CD4-positive, alpha-beta T cell treated with Interleukin-2 at 100 ng/mL for 4 hours (primary cell): ENCODE measurements at places on chromosomes 12 and 14.

GRCh38 chr12:106145539-106146447 lies 7.0 kb upstream of the NUAK1 start:
- no peak for DNase-seq

- DNase-seq, result no peak
Observed at GRCh38 chr14:88660056-88660455, 97.2 kb downstream of the ZC3H14 start.

DNA sequence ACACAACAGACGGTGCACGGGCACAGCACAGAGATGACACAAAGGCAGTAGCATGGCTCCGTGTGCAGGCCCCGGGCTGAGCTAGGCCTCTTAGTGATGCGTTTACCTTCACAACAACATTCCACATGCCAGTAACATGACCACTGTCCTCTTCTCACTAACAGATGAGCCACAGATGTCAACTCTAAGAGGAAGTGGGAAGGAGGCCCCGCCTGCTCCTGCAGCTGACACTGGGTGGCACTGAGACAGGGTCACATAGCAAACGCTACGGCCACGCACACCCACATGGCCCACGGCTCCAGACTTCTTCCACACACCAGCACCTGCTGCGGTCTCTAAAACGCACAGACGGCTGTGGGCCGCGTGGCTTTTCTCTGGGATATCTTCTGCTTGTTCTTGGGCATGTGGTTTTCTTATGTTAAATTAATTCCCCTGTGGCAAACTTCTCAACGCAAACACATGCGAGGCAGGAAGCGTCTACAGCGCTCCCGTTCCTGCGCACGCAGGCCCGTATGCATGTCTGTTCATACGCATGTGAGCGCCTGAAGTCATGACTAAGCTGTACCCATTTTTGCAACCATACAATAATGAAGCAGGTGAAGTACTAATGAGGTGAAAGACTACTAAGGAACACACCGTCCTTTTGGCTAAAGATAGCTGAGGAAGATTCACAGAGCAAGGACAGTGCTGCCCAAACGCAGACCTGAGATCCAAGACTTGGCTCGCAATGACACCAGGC lies 26.8 kb downstream of the AMN start:
- DNase-seq, result no peak

GRCh38 chr14:89793367-89793716 lies 161.2 kb downstream of the EFCAB11 start:
- DNase-seq, result no peak

GRCh38 chr12:64714551-64714968 lies 44.6 kb downstream of the GNS start:
- DNase-seq, result peak; percentile 49

GRCh38 chr12:75209812-75210138 lies at the start of gene KCNC2:
Gene KCNC2, minus strand, starts transcription at chr12:75209839.
- DNase-seq, result no peak

DNA sequence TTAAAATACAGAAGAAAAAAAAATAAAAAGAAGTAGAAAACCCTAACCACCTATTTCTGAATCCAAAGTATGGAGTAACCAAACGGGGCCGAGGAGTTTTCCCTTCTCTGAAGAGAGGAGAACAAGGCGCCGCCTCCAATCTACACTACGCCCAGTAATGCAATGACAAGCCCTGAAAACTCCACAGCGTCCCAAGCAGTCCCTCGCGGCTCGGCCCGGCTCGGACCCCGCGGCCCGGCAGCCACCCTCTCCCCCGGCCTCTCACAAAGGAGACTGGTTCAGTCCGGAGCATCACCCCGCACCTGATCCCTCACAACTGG lies 371 bp downstream of the CHD8 start:
- no peak for DNase-seq

- DNase-seq, result no peak
Observed at GRCh38 chr14:104184911-104185499, 46.6 kb downstream of the KIF26A start.

DNA sequence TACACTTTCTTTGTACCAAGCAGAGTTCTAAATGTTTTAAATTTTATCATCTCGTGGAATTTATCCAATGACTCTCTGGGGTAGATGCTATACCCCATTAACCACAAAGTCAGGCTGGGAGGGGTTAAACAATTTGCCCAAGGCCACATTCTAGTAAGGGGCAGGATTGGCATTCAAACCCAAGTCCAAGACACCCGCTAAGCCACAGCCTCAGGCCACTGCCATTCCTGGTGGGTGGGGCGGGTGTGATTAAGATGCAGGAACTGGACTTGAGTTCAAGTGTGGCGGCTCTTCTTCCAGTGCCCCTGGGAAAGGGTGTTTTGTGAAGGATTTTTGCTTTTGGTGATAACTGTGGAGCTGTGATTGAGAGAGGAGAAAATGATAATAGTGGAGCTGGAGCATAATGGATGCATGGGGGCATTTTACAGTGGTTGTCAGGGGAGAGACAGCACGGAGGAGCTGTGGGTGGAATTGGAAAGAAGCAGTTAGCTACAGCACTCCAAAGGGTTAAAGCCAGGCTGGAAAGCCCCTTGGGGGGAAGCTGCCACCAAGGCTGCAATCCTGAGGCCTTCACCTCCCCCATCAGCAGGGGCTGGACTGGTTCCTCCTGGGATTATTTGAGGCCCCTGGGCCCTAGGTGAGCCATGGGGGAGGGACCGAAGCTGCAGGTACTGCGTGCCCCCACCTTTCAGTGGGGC lies 1.0 kb upstream of the VRTN start:
- DNase-seq, result no peak

- no peak for DNase-seq
Observed at GRCh38 chr12:69115951-69116350, 123.4 kb upstream of the CPSF6 start.

DNA sequence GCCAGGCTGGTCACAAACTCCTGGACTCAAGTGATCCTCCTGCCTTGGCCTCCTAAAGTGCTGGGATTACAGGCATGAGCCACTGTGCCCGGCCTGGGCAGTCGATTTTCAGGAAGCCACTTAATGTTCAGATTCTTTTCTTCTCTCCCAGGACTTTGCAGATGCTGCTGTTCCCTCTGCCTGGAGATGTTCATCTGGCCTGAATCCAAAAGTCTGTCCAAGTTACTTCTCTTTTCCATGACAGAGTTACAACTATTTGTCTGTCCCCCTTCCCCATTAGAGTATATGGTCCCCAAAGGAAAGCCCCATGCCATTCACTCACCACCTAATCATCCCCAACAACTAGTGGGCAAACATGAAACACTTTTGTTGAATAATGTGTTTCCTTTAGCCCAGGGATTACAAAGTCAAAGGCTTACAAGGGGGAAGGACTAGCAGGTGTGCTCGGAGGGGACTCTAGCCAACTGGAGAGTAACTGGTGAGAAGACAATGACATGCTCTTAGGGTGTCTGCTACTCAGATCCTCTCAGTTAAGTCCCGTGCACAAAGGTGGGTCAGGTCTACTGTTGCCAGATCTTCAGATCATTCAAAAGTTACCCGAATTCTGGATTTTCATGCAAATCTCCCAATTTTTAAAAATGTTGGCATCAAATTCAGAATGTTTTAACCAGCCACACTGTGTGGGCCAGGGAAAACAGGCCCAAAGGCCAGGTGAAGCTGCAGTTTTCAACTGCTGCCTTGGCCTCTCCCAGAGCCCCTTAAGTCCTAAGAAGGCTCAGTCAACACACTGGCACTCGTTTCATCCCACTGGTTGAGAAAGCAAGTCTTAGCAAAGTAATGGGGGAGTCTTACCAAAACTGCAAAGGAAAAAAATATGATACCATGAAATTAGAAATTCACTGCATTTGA lies 29.6 kb downstream of the NUDT4 start:
- no peak for DNase-seq

- DNase-seq, result peak; percentile 44
Observed at GRCh38 chr14:68368850-68369249, 424.0 kb downstream of the ZFP36L1 start.

GRCh38 chr12:88166179-88166578 lies 24.1 kb downstream of the TMTC3 start:
- no peak for DNase-seq

- no peak for DNase-seq
Observed at GRCh38 chr12:57441846-57442427, 7.4 kb downstream of the INHBC start.

DNA sequence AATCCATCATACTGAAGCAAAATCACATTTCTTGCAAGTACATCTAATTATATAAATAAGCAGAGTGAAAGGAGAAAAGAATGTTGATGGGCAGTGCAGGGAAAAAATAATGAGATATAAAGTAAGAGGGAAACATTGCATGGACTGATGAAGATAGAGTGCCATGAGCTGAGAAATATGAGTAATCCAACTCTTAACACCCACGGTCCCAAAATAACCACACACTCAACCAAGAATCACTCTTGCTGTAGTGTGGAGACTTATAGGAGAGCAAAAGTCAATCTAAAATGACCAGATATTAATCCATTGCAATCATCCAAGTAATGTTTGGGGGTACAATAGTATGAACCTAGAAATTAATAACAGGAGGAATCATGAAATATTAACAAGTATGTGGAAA lies 40.2 kb downstream of the MYF5 start:
- DNase-seq, result no peak

DNA sequence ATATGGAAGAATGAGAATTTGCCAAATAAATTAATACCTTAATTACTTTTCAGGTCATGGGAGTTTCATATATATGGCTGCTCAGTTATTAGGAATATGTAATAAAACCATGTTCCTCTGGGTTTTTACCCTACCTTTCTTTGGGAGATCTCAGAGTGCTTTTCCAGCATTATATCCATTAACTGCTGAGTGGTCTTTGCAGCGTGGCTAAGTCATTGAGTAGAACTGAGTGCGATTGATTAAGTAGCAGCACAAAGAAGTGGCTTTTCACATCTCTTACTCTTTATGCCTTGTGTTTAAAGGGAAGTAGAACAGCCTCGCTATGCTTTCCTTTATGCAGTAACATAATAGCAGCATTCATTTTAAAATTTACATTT lies 340.1 kb downstream of the SNAPC1 start:
- no peak for DNase-seq

- peak; percentile 51 for DNase-seq
Observed at GRCh38 chr12:12622418-12622817, 10.7 kb downstream of the CREBL2 start.

DNA sequence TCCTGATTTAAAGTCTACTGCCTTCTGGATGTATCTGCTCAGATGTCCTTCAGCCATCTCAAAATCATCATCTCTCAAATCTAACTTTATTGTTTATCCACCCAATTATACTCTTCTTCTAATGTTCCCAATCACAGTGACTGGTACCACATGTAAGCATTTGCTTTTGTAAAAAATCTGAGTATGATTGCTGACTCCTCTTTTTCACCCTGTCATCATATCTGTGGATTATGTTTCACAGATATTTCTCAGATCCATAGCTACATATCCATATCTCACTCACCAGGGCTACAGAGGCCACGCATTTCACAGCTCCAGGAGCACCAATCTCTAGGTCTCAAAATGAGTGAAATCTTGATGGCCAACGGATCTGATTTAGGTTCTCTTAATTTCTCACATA lies 76.1 kb downstream of the DHRS2 start:
- no peak for DNase-seq

DNA sequence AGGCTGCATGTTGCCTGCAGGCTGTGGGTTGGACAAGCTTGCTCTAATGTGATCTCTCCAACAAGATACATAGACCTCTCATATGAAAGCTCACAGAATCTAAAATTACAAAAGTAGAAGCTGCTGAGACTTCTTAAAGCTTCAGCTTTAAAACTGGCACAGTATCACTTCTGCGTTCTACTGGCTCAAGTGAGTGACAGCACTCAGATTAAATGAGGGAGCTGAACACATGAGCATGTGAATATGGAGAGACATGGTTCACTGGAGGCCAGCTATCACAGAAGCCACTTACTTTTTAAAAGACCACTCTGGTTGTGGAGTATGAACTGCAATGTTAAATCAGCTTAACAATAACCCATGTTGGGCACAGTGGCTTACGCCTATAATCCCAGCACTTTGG lies 29.1 kb upstream of the ANO6 start:
- DNase-seq, result no peak

DNA sequence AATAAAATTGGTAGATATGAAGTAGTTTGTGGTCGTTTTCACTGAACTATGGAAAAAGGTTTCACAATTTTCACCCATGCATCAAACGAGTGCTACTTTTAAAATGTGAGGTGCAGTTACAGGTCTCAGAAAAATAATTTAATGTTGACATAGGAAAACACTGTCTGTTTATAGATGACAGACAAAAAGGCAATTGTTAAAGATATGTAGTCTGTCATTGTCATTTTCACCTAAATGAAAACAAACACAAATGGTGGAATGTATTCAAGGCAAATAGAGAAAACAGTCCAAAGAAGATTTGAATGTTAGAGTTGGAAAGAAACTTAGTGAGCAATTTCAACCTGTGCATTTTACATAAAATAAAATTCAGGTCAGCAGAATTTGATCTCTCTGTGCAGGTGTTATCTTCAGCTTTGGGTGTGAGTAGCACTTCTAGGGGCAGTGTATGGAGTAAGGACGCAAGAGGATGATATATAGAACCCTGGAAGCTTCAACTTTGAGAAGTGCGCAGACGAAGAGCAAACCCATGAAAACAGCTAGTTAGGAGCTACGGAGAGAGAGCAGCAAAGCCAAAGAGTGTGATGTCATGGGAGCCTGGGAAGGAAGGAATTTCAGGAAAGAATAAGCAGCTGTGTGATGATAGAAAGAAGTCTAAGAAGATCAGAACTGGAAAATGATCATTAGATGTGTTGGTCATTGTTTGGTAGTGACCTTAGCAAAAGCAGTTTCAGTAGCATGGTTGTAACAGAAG lies 6.2 kb downstream of the RERG start:
- DNase-seq, result no peak

- DNase-seq, result no peak
Observed at GRCh38 chr14:92505826-92506225, 7.8 kb upstream of the RIN3 start.

GRCh38 chr12:124884587-124885438 lies 21.1 kb upstream of the SCARB1 start:
- DNase-seq, result no peak

GRCh38 chr12:6221146-6221545 lies 20.9 kb downstream of the CD9 start:
- DNase-seq, result no peak

DNA sequence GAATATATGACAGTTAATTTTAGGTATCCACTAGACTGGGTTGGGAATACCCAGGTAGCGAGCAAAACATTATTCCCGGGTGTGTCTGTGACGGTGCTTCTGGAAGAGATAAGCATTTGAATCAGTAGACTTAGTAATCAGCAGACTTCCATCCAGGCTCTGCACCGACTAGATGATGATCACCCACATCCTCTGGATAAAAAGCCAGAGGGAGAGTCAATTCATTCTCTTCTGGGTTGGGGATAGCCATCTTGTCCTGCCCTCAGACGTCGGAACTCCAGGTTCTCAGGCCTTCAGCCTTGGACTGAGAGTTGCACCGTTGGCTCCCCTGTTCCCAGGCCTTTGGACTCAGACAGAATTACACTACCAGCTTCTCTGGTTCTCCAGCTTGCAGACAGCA lies 168.0 kb downstream of the PHLDA1 start:
- no peak for DNase-seq

DNA sequence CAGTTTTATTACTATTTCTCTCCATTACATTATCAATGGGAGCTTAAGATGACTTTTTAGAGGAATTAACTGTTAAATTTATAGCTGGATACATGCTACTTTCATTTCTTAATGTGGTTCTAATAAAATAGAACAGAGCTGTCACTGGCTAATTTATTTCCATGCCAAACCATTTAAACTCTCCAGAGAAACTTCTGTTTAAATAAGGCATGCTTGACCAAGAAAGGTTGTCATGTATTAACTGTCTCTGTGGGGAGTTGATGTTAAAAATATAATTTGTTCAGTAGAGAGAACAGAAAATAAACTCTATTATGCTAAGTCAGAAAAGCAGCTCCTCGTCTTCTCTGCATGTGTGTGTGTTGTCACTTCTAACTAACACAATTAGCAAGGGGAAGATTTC lies 447.4 kb downstream of the SLC16A7 start:
- no peak for DNase-seq

- DNase-seq, result no peak
Observed at GRCh38 chr12:122813310-122813713, 21.9 kb upstream of the HIP1R start.
